ENCODE measurements at places on chromosomes 5 and 9.

DNA sequence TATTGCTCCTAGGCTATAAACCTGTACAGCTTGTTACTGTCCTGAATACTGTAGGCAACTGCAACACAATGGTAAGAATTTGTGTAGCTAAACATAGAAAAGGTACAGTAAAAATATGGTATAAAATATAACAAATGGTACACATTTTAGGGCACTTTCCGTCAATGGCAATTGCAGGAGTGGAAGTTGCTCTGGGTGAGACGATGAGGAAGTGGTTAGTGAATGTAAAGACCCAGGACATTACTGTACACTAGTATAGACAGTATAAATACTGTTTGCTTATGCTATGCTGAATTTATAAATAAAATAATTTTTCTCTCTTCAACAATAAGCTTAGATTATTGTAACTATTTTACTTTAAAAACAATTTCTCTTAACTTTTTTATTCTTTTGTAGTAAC, 15.6 kb upstream of the ADRB2 start:
- DNase-seq: no peak

DNA sequence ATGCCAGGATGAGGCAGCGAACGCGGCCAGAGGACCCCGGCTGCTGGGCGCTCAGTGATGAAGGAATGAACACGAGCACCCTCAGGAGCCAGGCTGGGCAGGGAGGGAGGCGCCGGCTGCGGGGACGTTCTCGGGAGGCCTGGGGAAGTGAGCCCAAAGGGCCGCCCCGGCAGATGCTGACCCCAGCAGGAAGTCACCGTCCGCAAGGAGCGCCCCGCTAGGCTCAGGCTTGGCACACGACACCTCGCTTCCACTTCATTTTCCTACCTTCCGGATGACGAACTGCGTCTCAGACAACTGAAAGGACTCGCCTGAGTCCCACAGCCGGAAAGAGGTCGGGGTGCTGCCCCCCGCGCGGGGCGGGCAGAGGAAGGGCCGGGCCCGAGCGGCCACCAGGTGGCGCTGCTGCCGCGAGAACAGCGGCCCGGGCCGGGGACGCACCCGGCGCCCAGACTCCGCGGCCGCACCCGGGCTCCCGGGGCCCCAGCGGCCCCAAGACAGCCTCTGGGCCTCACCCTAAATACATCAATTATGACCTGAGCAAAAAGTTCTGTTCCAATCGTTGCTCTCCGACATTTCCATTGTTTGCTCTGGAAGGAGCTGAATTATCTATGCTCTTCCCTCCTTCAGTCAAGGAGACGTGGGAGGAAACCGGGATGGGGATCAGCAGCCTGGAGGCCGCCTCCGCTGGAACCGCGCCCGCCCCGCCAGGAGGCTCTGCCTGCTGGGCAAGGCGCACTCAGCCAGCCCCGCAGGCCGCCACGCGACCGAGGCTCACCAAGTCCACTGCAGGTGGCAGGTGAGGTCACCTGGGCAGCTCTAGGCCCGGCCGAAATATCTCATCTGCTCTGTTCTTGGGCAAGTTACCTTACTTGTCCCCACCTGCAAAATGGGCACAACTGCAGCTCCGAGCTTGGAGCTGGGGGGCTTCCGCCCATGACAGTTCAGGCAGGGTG, 107.0 kb downstream of the ZNF354C start:
- DNase-seq: no peak

- no peak for DNase-seq
Measured at GRCh38 chr9:104748359-104749031, 1.0 kb downstream of the NIPSNAP3A start.

DNA sequence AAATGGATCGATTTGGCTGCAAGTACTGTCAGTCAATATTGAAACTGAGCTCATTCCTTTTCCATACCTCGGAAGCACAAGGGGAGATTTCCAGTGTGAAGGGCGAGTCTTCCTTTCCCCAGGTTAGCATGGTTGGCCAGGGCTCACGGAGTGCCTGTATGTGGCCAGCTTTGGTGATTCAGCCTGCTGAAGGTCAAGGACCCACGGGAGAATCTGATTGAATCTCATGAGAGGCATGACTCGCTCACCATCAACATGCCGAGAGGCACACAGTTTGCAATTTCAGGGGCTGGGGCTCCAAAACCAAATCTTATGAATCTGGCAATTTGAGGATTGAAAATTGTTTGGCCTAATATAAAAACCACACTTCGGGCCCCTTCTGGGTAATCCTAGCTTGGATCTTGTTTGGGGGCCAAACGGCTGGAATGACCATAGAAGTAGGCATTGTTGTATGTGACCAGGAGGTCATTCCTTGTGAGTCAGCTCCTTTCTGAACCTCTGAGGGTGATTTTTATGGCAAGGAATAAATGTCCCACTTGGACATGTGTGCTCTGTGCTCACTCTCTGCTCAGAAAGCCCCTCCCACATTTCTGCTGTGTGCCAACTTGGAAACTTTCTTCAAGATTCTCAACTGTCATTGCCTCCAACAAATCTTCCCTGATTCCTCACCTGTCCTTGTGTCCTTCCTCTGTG, 69.8 kb downstream of the DOCK2 start:
- DNase-seq: no peak

Measured in AG04449 (cell line).